ENCODE measurements at places on chromosomes 11 and 22.

GRCh38 chr11:10542776-10543175 is 1.8 kb upstream of the RNF141 start:
- no peak for DNase-seq

- DNase-seq = no peak
These were observed 19.4 kb downstream of the RNF185 start for GRCh38 chr22:31179345-31179744.

DNA sequence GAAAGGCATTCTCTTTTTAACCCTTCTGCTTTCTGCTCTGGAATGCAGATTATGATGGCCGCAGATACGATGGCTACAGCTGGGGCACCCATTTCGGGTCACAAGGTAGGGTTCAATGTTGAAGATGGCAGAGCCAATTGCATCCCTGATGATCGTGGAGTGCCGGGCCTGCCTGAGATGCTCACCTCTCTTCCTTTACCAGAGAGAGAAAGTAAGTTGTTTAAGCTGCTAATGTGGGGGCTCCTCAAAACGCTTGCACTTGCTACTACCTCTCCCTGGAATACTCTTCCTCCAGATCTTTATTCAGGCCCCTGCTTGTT is 50.8 kb upstream of the PRDM11 start:
- DNase-seq = no peak

DNA sequence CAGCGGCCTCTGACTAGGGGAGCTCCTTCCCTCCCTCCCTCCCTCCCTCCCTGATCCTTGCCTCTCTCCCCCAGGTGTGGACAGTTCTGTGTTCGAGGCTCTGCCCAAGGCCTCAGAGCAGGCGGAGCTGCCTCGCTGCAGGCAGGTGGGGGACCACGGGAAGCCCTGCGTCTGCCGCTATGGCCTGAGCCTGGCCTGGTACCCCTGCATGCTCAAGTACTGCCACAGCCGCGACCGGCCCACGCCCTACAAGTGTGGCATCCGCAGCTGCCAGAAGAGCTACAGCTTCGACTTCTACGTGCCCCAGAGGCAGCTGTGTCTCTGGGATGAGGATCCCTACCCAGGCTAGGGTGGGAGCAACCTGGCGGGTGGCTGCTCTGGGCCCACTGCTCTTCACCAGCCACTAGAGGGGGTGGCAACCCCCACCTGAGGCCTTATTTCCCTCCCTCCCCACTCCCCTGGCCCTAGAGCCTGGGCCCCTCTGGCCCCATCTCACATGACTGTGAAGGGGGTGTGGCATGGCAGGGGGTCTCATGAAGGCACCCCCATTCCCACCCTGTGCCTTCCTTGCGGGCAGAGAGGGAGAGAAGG is 11.1 kb upstream of the POU2F3 start:
- no peak for DNase-seq

DNA sequence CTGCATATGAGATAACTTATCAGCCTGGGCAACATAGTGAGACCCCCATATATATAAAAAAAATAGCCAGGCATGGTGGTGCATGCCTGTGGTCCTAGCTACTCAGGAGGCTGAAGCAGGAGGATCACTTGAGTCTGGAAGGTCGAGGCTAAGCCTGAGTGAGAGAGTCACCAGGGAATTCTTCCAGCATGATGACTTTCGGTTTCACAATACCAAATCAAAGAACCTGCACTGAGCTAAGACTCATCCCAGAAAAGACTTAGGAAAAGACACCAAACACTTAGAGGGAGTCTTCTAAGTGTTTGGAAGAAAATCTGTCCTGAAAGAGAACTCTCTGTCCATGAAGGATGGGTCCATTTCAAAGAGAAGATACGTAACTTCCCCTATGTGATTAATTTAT is 12.7 kb downstream of the STK33 start:
- DNase-seq = no peak

DNA sequence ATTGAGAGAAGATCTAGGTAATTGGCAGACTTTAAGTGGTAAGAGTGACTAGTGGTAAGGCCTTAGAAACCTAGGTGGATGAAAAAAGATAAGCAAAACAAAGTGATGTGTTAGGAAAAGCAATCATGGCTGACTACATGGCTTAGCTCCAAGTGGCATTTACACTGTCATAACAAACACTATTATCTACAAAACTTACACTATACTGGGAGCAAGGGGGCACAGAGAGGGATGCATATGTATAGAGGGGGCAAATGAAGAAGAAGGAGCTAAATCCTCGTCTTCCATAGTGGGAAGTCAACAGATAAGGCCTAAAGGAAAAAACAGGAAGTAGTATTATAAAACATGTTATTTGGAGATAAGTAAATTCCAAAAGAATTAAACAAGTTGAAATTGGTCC is 32.5 kb downstream of the ADORA2A start:
- DNase-seq = no peak

DNA sequence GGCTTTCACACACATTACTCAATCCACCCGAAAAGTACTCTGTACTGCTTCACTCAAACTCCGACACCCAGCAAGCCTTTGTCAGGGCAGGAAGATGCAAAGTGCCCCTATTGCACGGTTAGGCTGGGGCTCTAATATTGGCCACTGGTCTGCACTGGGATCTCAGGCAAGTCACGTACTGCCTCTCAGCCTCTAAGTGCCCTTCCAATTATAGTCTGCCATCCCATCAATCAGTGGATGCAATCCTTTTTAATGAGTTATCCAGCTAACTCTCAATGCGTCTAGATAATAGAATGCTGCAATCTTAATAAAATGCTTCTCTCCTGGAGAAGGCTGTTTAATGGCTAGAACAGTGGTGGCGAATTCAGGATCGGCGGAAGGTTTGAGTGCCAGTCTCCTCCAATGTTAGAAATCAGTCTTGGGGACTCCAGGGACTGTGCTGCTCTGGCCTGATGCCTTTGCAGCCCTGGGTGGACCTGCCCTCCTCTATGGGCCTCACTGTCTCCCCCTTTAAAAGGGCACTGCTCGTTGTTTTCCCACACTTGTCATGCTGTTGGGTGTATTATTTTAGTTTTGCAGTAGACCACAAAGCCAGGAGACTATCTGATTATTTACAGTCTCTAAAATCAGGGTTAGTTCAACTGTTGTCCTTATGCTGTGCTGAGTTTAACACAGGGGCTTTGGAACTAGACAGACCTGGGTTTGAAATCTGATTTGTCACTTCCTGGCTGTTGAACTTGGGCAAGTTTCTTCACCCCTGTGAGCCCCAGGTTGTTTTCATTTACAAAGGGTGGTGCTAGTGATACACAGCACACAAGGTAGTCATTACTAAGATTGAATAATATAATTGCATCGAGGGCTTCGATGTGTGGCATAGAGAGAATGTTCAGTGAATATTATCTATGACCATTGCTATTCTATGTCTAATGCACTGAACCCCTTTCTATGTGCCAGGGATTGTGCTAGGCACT is 36.7 kb downstream of the CLMP start:
- no peak for DNase-seq

GRCh38 chr22:36144886-36145541 is 15.5 kb downstream of the APOL3 start:
- DNase-seq = peak; percentile 56

DNA sequence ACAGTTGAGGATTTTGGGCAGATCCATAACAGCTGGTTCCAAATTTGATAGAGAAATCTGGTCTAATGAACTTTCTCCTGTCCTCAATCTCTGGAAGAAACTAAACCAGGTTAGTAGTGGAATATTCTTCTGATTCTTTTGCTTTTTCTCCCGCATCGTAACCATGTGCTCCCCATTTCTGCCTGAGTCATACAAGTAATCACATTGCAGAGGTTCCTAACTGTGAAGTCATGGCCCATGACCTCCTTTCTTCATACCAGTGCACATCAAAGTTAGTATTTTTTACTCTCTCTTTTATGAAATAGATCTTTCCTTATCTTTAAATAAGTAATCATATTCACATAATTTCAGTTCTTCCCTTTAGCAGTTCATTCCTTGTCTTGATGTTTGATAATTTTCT is 249.0 kb downstream of the DYNC2H1 start:
- DNase-seq = no peak

GRCh38 chr22:48931452-48931851 is 896.2 kb downstream of the BRD1 start:
- DNase-seq = no peak

DNA sequence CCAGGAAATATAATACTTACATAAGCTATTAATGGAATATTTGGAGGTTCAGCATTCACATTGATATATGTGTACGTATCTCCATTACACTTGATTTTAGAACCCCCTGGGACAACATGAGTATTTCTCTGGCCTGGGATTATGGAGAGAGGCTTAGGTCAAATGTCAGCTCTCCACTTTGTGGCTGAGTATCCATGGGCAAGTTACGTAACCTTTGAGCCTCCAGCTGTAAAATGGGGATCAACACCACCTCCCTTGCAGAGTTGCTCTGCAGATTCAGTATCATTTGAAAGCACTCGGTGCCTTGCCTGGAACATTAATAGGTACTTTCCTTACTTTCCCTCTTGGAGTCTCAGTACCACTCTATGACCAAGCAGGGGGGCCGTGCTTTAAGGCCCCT is 33.2 kb downstream of the C22orf31 start:
- no peak for DNase-seq

- peak; percentile 87 for DNase-seq
These were observed at the start of gene ZNF74 for GRCh38 chr22:20393705-20394476. ZNF74 (plus strand) TSS chr22:20394151; CDS start chr22:20394629, 478 bp downstream.

- peak; percentile 80 for DNase-seq
These were observed at the start of gene AHNAK for GRCh38 chr11:62546244-62546928. AHNAK (minus strand) TSS chr11:62546806; CDS start chr11:62536098, 10,708 bp downstream.

- no peak for DNase-seq
These were observed 145.1 kb downstream of the SWAP70 start for GRCh38 chr11:9808943-9809342.

DNA sequence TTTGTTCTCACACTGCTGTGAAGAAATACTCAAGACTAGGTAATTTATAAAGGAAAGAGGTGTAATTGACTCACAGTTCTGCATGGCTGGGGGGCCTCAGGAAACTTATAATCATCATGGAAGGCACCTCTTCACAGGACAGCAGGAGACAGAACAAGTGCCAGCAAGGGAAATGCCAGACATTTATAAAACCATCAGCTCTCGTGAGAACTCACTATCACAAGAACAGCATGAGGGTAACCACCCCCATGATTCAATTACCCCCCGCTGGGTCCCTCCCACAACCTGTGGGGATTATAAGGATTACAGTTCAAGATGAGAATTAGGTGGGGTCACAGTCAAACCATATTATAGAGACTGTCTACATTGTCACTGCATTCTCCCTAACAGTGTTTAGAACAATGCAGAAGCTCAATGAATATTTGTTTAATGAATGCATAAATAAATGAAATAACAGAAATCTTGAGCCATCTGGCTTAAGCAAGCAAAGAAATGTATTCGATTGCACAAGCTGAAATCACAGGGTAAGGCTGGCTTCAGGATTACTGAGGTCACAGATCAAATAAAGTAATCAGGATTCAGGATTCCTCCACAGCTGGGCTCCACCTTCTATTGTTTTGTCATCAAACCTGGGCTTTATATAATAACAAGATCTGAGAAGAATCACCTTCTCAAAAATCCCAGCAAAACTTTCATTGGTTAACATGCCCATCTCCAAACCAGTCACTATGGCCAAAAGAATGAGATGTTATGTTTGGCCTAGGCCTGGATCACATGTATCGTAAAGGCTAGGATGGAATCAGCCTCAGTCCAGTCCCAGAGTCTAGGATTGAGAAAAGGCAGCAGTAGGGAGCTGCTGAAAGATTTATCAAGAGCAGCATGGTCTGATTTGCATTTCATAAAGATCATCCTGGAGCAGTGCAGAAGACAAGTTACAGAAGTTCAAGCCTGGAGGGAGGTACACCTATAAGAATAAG is 137.8 kb upstream of the UBASH3B start:
- DNase-seq = no peak

GRCh38 chr22:47325249-47325648 is 562.8 kb downstream of the TBC1D22A start:
- no peak for DNase-seq

GRCh38 chr22:24207264-24208011 is 26.2 kb downstream of the SUSD2 start:
- DNase-seq = no peak

DNA sequence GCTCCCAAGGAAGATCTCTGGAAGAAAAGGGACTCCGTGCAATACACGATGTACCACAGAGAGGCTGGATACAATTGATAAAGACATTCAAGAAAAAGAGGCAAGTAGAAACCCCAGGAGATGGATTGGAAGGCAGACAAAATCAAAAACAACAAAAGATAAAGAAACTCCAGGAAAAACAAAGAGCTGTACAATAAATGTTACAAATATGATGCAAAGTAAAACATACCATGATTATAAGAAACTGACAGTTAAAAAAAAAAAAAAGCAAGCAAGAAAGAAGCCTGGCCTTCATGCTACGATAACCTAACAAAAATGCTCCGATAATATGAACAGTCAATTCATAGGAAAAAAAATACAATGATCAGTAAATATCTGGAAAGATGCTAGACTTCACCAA is 10.5 kb upstream of the SIGIRR start:
- no peak for DNase-seq

- DNase-seq = no peak
These were observed 198.6 kb downstream of the TMEM135 start for GRCh38 chr11:87236368-87236767.

- no peak for DNase-seq
These were observed 154.9 kb downstream of the TEAD1 start for GRCh38 chr11:12829131-12829530.

- DNase-seq = no peak
These were observed 789 bp downstream of the RPS13 start for GRCh38 chr11:17076517-17077239.

GRCh38 chr11:34346551-34346950 is 11.3 kb downstream of the ABTB2 start:
- no peak for DNase-seq

Data from CD4-positive, alpha-beta T cell treated with Interferon alpha-2 for 1 hour (primary cell).